ENCODE measurements at places on chromosomes 5 and 9.

- DNase-seq, result no peak
Observed at GRCh38 chr5:72138943-72139521, 31.8 kb downstream of the MAP1B start.

- DNase-seq, result peak; percentile 18
Observed at GRCh38 chr9:137411645-137412380, 11.1 kb downstream of the EXD3 start.

GRCh38 chr5:150119421-150120061 lies 33.2 kb upstream of the CSF1R start:
- no peak for DNase-seq

DNA sequence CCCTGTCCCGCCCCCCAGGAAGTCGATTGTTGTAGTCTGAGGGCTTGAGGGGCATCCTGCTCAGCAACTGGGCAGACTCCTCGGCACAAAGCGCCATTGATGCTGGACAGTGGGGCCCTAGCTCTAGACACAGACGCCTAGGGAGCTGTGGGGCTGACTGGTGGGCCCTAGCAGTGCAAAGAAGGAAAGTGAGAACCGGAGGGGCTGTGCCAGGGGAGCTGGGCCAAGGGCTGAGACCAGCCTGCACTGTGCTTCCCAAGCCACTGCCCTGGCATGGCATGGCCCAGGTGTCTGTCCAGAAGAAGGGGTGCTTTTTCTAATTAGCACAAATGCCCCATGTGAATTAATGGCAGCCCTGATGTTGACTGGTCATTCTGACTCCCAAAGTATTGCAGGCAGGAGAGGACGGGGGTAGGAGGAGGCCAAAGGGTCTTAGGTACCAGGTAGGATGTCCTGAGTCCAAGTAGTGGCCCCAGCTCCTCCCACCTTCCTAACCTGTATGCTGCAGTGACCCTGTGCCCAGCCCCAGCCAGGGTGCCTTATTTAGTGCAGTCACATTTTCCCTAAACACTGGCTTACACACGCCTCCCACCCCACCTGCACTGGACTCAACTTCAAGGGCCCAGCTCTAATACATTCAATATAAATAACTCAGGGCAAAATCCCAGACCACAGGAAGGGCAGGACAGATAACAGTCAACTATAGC lies 15.9 kb downstream of the TCF7 start:
- no peak for DNase-seq

- no peak for DNase-seq
Observed at GRCh38 chr5:131999041-131999440, 12.4 kb downstream of the ACSL6 start.

GRCh38 chr5:134136221-134136631 lies 21.7 kb downstream of the TCF7 start:
- no peak for DNase-seq

GRCh38 chr5:162683284-162683683 lies 615.7 kb downstream of the GABRG2 start:
- no peak for DNase-seq

DNA sequence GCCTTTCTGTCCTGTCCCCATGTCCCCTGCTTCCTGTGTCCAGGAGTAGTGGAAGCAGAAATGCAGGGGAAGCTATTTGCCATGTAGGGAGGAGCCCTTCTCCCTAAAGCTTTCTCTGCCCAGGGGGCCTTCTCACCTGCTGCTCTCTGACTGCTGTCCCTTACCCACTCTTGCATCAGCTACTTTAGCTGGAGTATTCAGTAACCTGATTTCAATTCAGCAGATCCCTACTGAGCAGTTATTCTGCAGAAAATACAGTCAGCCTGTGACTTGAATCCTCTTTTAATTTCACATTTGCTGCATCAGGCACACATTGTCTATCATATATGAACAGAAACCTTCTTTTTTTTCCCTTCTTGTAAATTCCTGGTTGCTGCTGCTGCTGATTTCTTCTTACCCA lies 90.4 kb downstream of the MVB12B start:
- no peak for DNase-seq

DNA sequence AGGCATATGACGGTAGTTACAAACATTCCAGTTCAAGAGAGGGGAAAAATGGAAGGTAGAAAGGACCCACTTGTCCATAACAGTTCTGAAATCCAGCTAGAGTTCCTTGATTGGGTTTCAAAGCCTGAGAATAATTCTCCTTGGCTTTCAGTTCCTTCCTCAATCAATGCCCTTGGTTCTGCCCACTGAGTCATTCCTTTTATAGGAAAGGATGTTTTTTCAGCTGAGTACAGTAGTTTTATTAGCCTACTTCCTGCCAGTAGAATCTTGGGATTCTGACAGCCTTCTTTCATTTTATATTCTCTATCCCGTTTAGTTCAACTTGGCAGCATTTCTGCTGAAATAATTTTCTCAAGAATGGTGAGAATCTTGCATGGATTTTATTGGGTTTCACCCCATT lies 386.9 kb upstream of the SMC2 start:
- no peak for DNase-seq

- DNase-seq, result no peak
Observed at GRCh38 chr5:161547738-161548486, 1.4 kb upstream of the GABRB2 start.

DNA sequence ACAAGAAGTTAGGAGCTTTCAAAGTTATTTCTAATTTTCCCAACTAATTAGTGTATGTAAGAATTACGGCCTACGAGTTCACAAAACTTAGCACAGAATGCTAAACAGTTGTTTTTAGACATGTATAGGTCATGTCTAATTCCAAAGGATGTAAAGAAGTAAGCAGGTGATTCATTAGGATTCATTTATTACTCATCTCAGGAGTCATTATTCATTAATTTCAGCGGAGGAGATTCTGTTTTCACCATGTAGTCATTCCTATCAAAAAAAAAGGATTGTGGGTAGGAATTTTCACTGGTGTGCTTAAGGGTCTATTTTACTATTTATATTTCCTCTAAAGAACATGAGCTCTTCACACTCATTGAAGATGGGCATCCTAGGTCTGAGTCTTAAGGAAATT lies 532.2 kb downstream of the ACTL7B start:
- no peak for DNase-seq

GRCh38 chr5:67831048-67831447 lies 384.5 kb upstream of the PIK3R1 start:
- DNase-seq, result no peak

- no peak for DNase-seq
Observed at GRCh38 chr9:98362624-98363252, 107.3 kb upstream of the TBC1D2 start.

DNA sequence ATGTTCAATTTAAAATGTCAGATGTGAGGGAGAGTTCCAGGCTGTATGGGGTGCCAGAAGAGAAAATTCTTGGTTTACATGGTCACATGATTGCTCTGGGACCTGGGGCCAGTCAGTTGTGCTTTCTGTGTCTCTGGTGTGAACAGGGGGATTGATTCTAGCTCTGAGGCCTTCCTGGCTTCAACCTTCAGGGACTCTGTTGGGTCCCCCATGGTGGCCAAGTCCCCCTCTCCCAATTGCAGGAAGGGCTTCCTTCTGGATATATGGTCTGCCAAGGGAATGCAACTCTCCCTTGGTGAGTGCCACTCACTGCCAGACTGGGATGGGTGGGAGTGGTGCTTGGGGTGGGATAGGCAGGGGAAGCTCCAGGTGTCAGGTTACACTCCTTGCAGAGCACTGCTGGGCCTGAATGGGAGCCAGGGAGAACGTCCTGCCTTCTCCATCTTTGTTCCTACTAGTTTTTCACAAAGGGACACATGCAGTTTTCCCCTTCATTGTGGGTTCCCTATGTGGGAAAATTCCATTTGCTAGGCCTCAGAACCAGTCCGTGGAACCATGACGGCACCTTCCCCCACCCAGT lies 153.2 kb downstream of the MELK start:
- no peak for DNase-seq

DNA sequence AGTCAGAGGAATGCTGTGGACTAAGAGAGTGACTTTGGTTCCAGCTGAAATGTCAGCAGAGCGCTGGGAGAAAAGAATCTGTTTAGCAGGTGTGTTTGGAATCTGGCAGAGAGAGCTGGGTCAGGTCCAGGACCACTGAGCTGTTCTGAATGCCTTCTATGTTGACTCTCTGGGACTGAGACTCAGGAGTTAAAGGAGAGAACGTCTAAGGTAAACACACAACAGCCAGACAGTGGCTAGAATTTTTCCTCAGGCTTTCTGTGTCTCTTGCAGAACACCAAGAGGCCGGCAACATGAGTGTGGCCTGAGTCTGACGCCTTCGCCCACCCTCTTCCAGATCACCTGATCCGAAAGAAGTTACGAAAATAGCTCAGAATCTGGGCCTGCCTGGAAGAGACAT lies 107.2 kb upstream of the ZNF462 start:
- DNase-seq, result no peak

Data from stimulated activated CD8-positive, alpha-beta memory T cell treated with anti-CD3 and anti-CD28 coated beads, Interleukin-7, amount 100 ng/mL, for 1 hour (primary cell).